ENCODE measurements at places on chromosomes 3 and 15.

- DNase-seq: no peak
Observed at GRCh38 chr15:55245059-55245458, 44.6 kb downstream of the RAB27A start.

- DNase-seq: no peak
Observed at GRCh38 chr3:160825311-160825800, 69.3 kb downstream of the PPM1L start.

- no peak for DNase-seq
Observed at GRCh38 chr3:69683082-69683806, 56.0 kb upstream of the MITF start.

DNA sequence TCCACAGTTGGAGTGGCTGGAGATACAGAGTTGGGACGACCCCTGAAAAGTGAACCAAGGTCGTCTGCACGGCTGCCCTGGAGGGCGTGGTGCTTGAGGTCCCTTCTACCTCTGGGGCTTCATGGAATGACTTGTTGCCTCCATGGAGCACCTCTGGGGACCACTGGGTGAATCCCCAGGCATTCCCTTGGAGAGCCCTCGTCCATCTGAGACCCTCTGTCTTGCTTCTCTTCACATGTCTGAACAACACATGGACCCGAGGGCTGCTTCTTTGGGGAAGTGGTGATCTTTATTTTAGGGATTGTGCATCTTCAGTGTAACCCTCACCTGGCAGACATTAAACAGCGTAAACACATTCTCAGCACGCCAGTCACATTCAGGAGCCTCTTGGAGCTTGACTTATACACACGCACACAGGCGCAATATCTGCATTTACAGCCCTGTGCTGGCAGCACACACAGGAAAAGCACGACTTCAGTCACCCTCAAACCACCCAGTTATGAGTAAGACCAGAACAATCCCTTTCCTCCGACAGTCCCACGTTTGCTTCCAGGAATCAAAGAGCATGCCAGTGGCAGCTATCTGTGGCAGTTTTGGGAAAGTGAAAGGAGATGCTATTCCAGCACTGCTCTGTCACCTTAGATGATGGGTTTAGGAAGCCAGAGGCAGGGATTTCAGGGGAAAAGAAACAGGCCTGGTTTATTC lies 12.6 kb downstream of the FAM107A start:
- DNase-seq: no peak

DNA sequence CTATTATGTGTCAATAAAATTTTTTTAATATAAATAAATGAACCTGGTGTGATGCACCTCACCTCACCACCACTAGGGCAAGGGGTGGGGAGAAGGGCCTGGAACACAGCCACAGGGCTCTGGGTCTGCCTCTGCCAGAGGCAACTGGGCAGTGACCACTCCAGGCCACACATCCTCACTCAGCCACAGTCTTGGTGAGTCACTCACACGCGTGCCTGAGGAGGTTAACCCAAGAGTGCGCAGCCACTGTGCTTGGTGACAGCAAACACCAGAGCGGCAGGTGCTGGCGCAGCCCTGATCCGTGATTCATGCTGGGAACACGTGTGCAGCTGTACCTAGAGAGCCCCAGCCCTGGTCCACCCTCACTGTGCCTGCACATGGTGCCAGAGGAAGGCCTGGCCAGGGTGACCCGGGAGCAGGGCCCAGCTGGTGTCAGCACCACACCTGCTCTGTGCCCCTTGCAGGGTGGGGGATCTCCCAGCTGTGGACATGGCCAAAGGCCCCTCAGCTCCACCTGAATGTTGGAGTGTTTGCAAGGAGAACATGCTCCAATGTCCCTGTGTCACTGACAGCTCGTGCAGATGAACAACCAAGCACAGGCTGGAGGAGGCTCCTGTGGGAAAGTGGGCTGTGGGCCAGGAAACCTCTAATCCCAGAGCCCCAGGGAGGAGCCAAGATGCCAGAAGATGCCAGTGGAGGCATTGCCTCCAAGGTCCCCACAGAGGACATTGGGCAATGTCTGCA lies 2.1 kb downstream of the SLC41A3 start:
- DNase-seq: no peak

- DNase-seq: no peak
Observed at GRCh38 chr3:148791920-148792319, 35.7 kb upstream of the CPB1 start.

- no peak for DNase-seq
Observed at GRCh38 chr15:62983956-62984355, 58.6 kb upstream of the TPM1 start.

All from activated naive CD4-positive, alpha-beta T cell (primary cell).